ENCODE measurements at places on chromosomes 13 and 19. TPM values are rescaled to one million over a fixed set of nuclear protein-coding genes. Genes with fewer than 3 reads are reported as not detected.

Gene VSTM2B
- 1.2 TPM for polyA plus RNA-seq

Gene PRR20A
- polyA plus RNA-seq, result not detected

Gene COL5A3
- 1.2 TPM for polyA plus RNA-seq

Gene MBNL2
- polyA plus RNA-seq, result 0.49 TPM

Gene COX6B2
- 5.3 TPM for polyA plus RNA-seq

Gene PTPRS
- 20.6 TPM for polyA plus RNA-seq

Gene KIR2DL3
- polyA plus RNA-seq, result not detected

Gene ZNF625
- polyA plus RNA-seq, result 7.4 TPM

Gene ATP4B
- not detected for polyA plus RNA-seq

Gene FCGBP
- 0.28 TPM for polyA plus RNA-seq

Gene APC2
- 1.4 TPM for polyA plus RNA-seq

Gene TMEM238
- 0.55 TPM for polyA plus RNA-seq

Gene APOC1
- polyA plus RNA-seq, result 252 TPM

Gene KLK3
- 0.14 TPM for polyA plus RNA-seq

Gene KLF2
- 0.43 TPM for polyA plus RNA-seq

Gene PSG11
- not detected for polyA plus RNA-seq

Gene PNMA8B
- polyA plus RNA-seq, result 0.80 TPM

Gene DPF1
- polyA plus RNA-seq, result 8.3 TPM

Gene ZNF284
- polyA plus RNA-seq, result 1.4 TPM

Gene ADAMTSL5
- polyA plus RNA-seq, result 0.97 TPM

Gene GRK1
- polyA plus RNA-seq, result not detected

Gene CASP14
- polyA plus RNA-seq, result not detected

Gene CCL25
- polyA plus RNA-seq, result 0.73 TPM

Gene FGF22
- polyA plus RNA-seq, result 1.1 TPM

Gene CATSPERD
- polyA plus RNA-seq, result 0.56 TPM

Gene EFNB2
- polyA plus RNA-seq, result 5.5 TPM

Gene REXO1
- polyA plus RNA-seq, result 23.5 TPM

Gene USP12
- polyA plus RNA-seq, result 16.9 TPM

Gene CRX
- 0.07 TPM for polyA plus RNA-seq

Gene LRCH1
- polyA plus RNA-seq, result 3.9 TPM

Gene MBD3L4
- polyA plus RNA-seq, result not detected

Gene KISS1R
- 1.0 TPM for polyA plus RNA-seq

Gene CIC
- polyA plus RNA-seq, result 13.2 TPM

Gene GJB6
- not detected for polyA plus RNA-seq

Gene STOML3
- polyA plus RNA-seq, result not detected

Gene OR7D2
- polyA plus RNA-seq, result not detected

Gene CYP4F3
- polyA plus RNA-seq, result not detected

Data from GM23338 (cell line).